ENCODE measurements at places on chromosomes 6 and 20.

- DNase-seq = no peak
Observed at GRCh38 chr20:50837532-50838321, 42.9 kb downstream of the BCAS4 start.

DNA sequence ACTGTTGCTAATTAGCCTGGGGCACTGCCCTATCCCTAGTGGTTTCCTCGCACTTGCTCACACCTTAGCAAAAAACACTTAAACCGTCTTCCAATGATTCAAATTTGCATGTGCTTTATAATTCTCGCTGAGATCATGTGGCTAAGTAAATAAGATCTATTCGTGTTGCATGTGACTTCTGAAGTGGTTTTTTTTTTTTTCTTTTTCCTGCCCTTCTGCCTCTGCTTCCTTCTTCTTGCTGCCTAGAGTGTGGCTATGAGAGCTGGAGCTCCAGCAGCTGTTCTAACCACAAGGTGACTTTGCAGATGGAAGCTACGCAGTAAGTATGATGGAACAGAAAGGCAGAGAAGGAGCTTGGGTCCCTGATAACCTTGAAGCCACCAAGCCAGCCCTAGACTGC, 36.5 kb downstream of the SULF2 start:
- DNase-seq = no peak

DNA sequence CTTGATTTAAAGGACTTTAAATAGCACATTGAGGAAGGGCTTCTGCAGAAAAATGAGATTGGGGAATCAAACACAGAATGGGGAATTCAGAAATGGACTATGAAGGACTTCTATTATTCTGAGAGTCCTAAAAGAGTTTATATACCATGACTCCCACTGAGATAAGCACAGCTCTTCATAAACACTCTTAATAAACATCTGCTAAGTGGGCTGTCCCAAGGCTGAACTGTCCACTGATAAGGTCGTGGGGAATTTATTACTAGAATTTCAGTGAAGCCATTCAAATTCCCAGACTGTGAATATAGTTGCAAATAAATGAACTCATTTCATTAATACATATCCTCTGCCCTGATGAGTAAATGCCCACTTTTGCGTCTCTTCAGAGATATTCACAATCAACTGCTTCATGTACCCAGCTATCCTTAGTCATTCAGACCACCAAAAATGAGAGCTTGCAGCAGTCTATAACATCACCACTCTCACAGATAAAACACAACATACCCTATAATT, 468.2 kb upstream of the RUNX2 start:
- DNase-seq = no peak

- DNase-seq = no peak
Observed at GRCh38 chr20:10783707-10784553, 110.1 kb upstream of the JAG1 start.

DNA sequence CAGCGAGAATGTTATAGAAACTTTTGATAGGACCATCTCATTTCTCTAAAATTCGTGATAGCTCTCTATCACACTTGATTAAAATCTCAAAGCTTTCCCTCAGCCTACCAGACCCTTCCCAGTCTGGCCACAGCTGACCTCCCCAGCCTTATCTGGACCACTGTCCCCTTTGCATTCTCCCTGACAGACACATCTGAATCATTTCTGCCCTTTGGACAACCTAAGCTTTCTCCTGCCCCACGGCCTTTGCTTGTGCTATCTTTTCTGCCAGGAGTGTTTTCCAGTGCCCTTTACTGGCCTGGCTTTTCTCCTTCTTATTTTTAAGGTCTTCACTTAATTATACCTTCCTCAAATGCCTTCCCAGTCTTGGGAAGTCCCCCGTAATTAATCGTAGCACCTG, 136.0 kb upstream of the RNF24 start:
- DNase-seq = no peak

DNA sequence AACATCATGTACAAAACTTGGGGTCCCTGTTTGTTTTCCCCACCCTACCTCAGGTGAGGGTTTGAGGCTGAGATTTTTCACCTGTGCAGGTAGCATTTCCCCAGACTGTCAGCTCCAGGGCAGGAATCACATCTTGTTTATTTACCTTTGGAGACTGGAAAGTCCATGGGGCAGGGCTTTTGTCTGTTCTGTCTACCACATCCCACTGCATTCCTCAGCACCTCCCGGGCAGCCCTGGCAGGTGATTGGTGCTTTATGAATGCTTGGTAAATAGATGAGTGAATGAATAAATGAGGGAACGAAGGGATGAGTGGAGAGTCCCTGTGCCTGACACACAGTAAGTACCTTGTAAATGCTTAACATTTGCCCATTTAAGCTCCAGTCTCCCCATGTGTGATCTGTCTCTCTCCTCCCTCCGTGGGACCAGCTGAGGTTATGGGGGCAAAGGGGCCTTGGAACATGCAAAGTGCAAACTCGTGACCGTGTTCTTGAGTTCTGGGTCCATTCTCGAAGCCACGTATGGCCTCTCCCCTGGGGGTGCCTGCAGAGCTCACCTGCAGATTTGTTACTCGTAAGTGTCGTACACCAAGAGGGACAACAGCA, 69.7 kb upstream of the PMEPA1 start:
- no peak for DNase-seq

GRCh38 chr6:38306931-38307330, 332.8 kb downstream of the BTBD9 start:
- no peak for DNase-seq

DNA sequence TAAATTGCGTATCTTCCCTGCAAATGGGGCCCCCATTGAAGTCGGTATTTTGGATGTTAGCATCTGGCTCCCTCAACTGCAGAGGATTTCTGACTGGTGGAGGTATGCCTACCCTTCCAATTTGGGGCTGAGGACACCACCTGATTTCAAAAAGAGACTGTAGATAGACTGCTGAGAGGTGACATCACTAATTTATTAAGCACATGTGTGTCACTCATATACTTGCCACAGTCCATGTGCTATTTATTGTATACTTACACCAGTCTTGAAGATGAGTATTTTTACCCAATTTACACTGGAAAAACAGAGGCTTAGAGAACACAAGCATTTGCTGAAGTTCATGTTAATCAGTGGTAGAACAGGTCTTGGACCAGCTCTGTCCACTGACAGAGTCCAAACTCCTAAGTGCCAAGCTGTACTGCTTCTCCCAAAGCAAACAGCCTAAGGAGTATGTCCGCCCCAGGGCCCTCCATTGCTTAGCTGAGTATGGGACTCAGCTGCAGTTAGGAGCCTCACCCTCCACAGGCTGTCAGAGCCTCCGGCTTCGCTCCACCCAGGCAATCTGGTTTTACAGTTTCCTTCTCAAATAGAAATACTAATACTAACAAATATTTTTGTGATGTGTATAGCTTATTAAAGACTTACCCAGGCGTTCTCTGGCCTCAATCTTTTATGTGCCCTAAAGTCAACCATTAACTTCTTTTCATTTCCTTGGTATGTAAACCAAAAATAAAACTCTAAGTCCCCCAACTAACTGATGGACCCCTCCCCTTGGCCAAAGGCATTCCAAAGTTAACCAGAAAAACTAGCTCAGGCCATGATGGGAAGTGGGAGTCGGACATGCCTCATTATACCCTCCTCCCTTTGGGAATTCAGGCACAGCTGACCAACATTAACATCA, 17.5 kb downstream of the RIN2 start:
- DNase-seq = no peak

GRCh38 chr6:22036275-22036674, 260.6 kb downstream of the PRL start:
- DNase-seq = no peak

Data from activated CD8-positive, alpha-beta memory T cell treated with anti-CD3 and anti-CD28 coated beads for 1 hour (primary cell).